Endothelial cell (in vitro differentiated cells): ENCODE measurements at places on chromosomes 6 and 20.

DNA sequence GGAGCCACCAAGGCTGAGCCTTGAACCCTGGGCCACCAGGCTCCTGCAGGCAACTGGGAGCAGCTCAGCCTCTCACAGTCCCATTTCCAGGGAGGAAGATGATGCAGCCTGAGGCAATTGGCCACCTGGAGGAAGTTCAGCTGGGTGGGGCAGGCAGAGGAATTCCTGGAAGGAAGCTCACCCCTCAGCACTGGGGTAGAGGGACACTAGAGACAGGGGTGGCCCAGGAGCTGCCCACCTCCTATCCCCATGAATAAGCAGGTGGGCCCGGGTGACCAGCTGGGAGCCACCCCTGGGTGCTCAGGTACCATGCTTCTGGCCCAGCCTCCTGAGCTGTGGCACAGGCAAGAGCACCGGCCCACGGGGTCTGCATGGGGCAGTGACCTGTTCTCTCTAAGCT is 3.6 kb upstream of the HSPA12B start:
- DNase-seq = no peak

DNA sequence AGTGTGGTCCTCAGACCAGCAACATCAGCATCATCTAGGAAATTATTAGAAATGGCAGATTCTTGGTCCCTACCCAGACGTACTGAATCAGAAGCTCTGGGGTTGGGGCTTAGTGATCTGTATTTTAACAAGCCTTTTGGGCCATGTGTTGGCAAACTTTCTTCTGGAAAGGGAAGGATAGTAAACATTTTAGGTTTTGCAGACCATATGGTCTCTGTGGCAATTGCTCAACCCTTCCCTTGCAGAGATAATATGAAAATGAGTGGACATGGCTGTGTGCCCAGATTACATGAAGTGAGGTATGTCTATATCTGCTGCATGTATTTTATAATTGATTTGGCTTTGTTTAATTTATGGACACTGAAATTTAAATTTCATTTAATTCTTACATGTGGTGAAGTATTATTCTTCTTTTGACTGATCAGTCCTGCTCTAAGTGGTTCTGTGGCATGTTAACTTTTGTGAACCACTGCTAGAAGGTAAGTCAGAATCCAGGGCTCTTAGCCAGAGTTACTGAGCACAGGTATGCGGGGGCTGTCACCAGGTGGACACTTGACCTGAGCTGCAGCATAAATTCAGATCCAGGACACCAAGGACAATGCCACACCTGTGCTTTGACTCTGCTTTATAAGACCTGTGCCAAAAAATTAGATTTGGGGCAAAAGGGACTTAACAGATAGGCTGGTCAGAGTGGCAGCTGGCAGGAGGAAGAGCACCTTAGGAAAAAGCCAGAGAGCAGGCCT is 43.2 kb downstream of the LY86 start:
- DNase-seq = no peak

DNA sequence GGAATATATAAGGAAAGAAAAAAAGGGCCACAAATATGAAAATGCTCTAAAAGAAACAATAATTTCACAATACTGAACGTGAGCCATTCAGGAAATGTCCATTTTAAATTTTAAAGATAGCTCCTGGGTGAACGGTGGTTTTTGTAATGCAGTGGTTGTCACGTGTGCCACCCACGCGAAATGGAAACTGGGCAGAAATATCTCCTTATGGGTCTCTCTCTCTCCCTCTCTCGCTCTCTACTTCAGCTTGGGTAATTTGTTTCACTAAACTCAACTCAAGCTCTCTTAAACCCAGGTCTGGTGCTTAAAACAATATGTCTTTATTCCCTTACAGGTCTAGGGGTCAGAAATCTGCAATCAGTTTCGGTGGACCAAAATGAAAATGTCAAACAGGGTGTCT is 150.8 kb downstream of the OR2B2 start:
- no peak for DNase-seq

DNA sequence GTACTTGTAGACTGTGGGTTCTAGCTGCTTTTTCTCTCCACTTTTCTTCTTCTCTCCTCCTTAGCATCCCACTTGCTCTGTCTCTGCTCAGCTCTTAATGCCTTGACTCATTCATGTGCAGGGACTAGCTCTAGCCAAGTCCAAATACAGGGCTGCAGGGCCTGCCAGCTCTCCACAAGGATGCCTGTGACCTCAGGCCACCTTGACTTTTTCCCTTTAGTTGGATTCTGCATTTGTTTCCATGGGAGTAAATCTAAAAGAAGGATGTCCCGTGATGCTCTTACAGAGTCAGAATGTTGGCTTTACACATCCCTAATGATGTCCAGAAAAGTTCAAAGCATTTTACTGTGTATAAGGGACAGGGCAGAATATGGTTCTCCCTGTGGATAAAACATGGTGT is 101.8 kb upstream of the PREP start:
- no peak for DNase-seq

DNA sequence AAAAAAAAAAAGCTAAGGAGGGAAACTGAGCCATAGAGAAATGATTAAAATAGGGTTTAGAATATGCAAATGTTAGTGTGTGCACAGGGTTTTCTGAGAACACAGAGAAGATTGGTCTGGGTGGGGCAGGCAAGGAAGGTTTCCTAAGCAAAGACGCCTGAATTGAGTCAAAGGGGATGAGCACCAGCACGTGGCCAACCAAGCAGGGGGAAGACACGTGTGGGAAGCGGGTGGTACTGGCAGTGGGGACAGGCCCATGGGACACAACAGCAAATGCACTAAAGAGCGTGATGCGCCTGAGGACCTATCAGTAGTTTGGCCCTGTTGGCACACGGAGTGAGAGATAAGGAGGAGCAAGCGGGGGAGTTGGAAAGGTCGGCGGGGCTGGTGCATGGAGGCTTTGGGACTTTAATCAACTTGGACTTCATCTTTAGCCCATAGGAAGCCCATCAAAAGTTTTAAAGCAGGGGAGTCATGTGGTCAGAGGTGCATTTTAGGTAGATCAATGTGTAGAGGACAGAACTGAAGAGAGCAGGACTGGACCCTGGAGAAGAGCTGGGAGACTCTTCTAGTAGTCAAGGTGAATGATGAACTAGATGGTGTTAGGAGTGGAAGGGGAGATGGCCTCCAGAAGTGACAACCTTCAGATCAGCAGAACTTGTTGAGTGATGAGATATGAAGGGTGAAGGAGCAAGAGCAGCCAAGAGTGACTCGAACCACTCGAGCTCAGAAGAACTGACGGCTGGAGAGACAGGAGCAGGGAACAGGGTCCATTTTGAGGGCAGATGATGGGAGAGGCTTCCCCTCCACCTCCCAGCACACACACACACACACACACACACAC is 40.2 kb upstream of the MAP3K4 start:
- no peak for DNase-seq

- no peak for DNase-seq
These were observed 269.0 kb downstream of the UST start for GRCh38 chr6:149015535-149016525.

- no peak for DNase-seq
These were observed 333.4 kb downstream of the BCKDHB start for GRCh38 chr6:80439721-80440470.

- no peak for DNase-seq
These were observed 28.4 kb upstream of the NFATC2 start for GRCh38 chr20:51570739-51571459.

- no peak for DNase-seq
These were observed 25.3 kb downstream of the DUSP22 start for GRCh38 chr6:317448-318144.

GRCh38 chr6:167094820-167095637 is 27.9 kb upstream of the CCR6 start:
- DNase-seq = no peak

DNA sequence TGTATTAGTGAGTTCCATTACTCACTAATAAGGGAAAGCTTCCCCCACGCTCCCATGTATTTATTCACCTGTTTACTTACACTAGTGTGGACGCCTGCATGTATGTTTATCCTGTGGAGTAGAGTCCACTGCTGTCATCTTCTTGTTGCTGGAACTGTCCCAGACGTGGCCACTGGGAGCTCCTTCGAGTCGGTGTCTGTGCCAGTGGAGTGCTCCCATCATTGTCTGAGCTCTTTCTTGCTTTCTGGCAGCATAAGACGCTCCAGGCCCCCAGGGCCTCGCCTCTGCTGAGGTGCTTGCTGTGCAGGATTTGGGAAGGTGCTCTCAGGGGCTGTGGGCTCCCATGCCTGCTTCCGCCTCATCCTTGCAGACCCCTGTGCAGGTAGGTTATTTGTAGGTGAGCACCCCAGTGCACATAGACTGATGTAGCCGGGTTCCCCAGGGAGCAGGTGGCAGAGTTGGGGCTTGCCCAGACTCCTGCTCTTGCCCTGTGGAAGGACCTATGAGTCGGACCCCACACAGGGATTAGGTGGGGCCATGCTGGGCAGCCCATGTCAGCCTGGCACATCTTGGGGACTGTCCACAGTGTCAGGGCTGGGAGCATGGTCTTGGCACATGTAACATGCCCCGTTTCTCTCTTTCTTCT is 16.6 kb downstream of the PHACTR3 start:
- no peak for DNase-seq

GRCh38 chr6:160122744-160123143 is 1.1 kb downstream of the SLC22A1 start:
- DNase-seq = no peak

GRCh38 chr6:4819706-4820283 is 43.6 kb downstream of the CDYL start:
- no peak for DNase-seq

- DNase-seq = no peak
These were observed 2.7 kb upstream of the C6orf62 start for GRCh38 chr6:24721461-24722215.

GRCh38 chr20:48722737-48723191 is 105.0 kb downstream of the PREX1 start:
- no peak for DNase-seq

DNA sequence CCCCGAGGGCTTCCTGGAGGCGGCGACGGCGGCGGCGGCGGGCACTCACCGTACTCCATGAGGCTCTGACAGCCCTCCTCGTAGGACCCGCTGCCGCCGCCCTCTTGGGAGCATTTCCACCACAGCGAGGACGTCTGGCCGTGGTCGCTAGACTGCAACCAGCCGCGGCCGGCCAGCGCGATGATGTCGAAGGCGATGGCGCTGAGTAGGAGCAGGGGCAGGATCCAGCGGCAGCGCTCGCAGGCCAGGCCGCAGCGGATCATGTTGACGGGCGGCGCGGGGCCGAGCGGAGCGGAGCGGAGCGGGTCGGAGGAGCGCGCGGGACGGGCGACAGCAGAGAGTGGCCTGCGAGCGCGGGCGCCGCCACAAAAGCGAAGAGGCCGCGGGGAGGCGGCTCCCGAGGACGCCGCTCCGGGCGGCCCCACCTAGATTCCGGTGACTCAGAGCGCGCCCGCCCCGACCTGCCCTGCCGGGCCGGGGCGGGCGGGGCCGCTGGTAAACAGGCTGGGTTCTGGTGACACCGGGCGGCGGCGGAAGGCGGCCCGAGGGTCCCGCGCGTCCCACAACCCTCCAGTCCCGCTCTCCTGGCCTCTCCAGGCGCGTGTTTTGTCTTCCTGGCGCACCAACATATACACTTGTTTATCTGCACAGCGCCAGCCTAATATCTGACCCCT is at the start of gene PERP:
Gene PERP, minus strand, starts transcription at position 342 of the 674 bp plus-strand sequence. Its CDS starts 79 bp downstream, at position 263.
- DNase-seq = peak; percentile 47

DNA sequence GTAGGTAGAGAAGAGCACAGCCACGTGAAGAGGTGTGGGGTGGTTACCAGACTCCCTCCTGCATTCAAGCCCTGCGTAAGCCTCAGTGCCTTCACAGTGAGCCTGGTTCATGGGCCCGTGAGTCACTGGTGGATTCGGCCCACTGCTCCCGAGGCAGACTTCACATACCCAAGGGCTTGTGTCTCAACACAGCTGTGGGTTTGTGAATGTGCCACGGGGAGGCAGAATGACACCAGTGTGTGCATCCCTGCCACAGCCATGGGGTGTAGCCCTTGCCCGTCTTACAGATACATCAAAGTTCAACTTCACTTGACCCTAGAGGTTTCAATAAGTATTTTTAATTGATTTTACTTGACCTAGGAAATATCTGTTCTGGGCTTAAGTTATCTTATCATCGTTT is 108.5 kb downstream of the MAP3K4 start:
- DNase-seq = no peak
